ENCODE measurements at places on chromosomes 5 and 9.

- no peak for DNase-seq
These were observed 21.1 kb downstream of the ZDHHC11B start for GRCh38 chr5:763397-763796.

GRCh38 chr5:75611311-75612225 is at the start of gene ANKDD1B:
TSS of gene ANKDD1B (plus strand) at chr5:75611453. CDS start at chr5:75611635, 182 bp downstream.
- DNase-seq: no peak

DNA sequence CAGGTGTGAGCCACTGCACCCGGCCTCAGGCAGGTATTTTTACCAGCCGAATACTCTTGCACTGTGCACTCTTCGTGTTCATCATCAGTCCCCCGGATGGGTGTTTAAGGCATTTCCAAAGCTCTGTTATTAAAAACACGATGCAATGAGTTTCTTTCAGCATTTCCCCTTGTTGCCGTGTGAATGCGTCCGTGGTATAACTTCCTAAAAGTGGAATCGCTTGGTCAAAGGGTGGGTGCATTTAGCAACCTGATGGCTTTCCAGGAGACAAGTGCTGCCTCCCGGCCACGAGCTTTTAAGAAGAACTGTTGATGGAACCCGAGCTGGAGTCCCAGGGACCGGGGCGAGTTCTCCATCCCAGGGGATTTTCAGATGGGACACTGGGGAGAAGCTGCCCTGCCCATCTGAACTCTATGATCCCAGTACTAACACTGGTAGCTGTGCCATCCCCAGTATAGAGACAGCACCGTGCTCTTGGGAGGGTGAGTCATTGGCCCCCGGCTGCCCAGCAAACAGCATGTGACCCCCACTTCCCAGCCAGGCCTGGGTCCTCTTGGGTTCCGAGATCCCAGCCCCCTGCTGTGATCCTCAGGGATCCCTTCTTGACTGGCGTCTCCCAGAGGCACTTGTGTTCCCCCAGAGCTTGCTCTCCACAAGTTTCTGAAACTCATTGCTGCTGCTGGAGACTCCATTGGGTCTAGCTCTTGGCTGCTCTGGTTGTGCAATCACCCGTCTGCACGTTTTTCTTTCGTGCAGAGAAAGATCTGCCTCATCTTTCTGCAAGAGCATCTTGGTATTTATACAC is 169.5 kb upstream of the IER5L start:
- DNase-seq: no peak

GRCh38 chr5:10849278-10849677 is 88.2 kb upstream of the DAP start:
- DNase-seq: no peak

DNA sequence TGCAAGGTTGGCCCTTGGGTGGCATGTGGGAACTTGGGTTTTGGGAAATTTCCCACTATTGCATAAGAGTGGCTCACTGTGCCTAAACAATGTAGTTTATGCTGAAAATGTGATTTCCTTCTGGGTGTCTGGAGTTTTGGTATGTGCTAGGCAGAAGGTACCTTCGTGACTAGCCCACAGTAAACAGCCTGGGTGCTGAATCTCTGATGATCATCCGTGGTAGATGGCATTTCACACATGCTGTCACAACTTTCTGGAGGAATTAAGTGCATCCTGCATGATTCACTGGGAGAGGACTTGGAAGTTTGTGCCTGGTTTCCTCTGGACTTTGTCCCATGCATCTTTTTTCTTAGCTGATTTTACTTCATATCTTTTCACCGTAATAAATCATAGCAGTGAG is 64.5 kb downstream of the LNPEP start:
- DNase-seq: no peak

DNA sequence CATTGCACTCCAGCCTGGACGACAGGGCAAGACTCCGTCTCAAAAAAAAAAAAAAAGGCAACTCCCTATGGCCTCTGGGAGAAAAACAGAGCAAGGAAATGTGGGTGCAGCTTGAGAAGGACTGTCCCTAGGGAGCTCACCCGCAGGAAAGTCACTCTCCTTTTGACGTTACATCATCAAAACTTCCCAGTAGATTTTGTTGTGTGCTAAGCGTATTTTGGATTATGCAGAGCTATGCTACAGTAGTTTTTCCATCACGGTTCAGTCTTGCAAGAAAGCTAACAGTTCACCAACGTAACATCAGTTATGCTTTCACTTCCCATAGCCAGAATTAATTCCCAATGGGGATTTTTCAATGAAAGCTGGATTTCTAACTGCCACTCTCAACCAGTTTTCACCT is 138.8 kb downstream of the HSD17B3 start:
- no peak for DNase-seq

DNA sequence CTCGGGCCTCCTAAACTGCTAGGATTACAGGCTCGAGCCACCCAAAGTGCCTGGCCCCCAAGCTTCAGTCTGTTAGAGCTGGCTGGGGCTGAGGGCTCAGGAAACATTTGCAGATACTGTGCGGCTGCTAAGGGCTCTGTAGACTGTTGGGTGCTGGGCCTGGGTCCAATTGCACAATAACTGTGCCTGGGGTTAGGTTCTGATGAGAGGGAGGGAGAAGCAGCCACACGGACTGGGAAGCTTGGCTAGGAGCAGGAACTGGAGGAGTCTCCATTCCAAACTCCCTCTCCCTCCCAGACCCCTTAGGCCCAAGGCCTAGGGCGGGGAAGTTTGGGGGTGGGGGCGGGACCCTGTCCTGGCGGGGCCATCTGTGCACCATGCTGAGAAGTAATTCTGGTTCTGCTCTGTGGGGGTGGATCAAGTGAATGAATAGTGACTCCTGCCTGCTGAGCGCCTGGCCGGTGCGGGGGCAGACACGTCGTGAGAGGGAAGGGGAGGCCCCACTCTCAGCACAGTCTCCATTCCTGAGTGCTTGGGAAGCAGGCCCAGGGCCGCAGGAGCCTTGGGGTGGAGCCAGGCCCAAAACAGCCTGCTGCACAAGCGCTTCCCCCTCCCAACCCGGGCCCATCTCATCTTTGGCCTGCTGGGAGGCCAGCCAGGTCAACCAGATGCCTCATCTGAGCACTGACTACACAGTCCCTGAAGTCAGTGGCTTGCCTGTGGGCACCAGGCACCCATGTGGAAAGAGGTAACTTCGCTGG is 1.5 kb downstream of the ASS1 start:
- no peak for DNase-seq

GRCh38 chr5:9209846-9210492 is 335.9 kb downstream of the SEMA5A start:
- DNase-seq: no peak

DNA sequence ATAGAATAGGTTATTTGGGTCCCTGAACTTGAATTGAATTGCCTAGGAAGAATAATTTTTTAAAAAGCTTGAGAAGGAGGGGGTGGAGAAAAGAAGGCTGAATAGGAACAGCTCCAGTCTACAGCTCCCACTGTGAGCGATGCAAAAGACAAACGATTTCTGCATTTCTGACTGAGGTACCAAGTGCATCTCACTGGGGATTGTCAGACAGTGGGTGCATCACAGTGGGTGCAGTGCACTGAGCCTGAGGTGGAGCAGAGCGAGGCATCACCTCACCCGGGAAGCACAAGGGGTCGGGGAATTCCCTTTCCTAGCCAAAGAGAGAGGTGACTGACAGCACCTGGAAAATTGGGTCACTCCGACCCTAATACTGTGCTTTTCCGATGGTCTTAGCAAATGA is 782.2 kb upstream of the RGMB start:
- no peak for DNase-seq

Data from stimulated activated CD4-positive, alpha-beta T cell treated with anti-CD3 and anti-CD28 coated beads, TNF-alpha, amount 100 ng/mL, for 24 hours (primary cell).